ENCODE measurements at places on chromosomes 2 and 18. TPM values are rescaled to one million over a fixed set of nuclear protein-coding genes. Genes with fewer than 3 reads are reported as not detected.

DNA sequence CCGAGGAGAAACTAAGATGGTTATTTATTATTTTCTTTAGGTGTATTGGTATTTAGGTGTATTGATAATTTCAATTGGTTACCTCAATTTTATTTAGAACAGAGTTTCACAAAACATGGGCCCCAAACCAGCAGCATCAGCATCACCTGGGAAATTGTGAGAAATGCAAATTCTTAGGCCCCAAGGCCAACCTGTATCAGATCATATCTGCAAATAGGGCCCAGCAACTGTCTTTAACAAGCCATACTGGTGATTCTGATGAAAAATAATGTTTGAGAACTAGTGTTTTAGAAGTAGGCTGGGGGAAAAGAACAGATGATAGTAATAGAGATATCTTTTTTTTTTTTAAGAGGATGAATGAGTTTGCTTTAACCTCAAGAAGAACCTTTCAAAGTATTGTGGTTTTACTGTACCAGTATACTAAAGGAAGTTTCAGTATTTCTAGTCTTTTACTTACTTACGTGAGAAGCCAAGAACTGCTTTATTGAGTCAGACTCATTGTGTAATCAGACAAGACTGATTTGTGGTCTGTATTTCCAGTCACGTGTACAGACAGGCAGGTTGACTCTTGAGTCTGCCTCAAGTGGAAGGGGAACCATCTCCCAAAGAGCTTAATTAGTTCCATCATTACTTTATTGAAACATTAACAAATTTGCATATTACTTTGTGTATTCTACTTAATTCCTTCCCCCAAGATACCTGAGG, 60.4 kb upstream of the GAREM1 start:
- no peak for DNase-seq

DNA sequence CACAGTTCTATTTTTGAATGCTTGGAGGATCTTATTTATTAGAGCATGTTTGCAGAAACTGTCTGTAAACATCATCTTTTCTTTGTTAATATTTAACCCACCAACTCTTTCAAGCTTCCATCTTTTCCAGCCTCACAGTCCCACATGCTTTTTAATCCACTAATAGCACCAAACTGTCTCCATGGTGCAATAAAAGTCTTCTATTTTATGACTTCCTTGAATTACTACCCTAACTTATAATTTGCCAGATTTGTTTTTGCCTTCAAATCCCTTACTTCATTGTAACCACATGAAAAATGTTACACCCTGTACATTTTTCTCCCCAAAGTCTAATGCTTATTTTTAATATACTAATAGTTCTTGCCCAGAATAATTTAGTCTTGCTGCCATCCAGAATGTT, 792.6 kb downstream of the PLCL1 start:
- no peak for DNase-seq

DNA sequence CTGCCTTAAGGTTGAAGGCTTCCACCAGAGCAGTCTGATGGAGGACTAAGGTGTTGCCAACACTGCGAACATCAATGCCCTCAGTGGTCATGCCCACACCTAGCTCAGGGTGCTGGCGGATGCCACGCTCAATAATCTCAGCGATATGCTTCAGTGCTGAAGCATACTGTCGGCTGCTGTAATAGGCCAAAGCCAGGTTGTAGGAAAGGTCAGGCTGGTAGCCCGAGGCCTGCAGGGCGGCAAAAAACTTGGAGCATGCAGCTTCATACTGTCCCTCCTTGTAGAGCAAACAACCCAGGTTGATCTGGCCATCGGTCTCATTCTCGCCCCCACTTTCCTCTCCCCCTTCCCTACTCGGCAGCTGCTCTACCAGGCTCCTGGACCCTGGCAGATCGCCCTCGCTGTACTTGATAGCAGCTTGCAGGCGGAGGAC, 159.4 kb downstream of the AGPS start:
- no peak for DNase-seq

GRCh38 chr2:172445851-172446250, 18.5 kb downstream of the ITGA6 start:
- DNase-seq = no peak

DNA sequence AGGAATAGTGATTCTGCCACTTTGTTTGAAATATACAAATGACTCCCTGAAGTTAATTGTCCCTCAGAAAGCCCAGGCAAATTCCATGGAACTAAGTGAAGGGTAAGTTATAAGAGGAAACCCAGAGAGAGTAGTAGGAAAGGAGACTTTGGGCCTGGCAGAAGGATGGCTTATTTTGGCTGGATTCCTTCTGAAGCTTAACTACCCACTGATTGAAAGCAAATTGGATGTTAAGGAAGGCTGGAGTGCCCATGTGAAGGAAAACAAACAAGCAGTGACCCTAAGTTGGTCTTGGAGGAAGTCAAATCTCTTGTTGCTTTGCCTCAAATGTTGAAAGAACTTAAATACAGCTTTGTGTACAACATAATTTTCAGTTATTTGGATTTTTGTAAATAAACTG, 1106.4 kb upstream of the ZEB2 start:
- DNase-seq = no peak

GRCh38 chr2:19538411-19538963, 180.1 kb upstream of the OSR1 start:
- no peak for DNase-seq

- DNase-seq = no peak
Observed at GRCh38 chr2:100812116-100812515, 7.8 kb upstream of the NPAS2 start.

- no peak for DNase-seq
Observed at GRCh38 chr2:204681412-204681811, 136.1 kb downstream of the PARD3B start.

DNA sequence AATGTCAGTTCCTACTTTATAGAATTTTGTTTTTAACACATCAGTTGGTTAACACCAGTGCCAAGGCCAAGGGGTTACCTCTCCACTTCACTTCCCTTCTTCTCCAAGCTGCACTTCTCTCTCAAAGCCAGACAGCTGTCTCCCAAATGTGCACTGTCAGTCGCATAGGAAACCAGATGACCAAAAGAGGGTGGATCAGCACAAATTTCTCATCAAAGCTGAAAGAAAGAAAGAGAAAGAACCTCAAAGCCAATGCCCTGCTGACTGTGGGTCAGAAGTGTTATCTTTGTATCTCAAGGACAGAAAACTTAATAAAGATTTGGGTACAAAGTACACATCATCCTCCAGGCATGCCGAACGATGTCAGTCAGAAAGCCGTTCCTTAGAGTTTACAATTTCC, 32.2 kb downstream of the SPATS2L start:
- DNase-seq = no peak

DNA sequence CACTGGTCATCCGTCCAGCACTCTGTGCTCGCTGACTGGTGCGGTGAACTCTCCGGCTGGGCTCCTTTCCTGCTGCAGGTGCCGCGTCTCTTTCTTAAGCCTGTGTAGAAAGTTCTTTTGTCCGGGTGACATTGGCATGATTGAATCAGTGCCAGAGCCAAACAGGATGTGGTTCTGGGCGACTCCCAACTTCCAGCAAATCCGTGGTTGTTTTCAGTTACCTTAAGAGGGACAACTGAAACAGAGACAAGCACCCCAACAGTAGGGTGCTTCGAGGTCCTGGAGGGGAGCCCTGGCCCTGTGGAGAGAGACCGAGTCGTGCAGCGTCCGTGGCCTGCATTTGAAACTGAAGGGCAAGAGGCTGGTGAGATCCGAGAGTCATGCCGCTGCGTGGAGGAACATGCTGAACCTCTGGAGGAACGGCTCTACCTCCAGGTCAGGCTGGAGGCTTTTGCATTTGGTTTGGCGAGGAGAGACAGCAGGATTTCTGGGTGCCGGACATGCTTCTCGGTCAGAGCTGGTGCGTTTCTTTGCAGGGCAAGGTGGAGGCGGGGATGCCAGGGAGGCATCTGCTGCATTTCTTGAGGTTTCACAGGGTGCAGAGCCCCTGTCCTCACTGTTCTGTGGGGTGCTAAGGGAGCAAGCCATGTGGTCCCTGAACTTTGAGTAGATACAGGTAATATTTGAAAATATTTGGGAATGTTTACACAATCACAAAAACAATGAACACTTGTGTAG, 26.8 kb downstream of the SH3BP4 start:
- DNase-seq = no peak

Gene EVA1A
- total RNA-seq = 12.9 TPM

DNA sequence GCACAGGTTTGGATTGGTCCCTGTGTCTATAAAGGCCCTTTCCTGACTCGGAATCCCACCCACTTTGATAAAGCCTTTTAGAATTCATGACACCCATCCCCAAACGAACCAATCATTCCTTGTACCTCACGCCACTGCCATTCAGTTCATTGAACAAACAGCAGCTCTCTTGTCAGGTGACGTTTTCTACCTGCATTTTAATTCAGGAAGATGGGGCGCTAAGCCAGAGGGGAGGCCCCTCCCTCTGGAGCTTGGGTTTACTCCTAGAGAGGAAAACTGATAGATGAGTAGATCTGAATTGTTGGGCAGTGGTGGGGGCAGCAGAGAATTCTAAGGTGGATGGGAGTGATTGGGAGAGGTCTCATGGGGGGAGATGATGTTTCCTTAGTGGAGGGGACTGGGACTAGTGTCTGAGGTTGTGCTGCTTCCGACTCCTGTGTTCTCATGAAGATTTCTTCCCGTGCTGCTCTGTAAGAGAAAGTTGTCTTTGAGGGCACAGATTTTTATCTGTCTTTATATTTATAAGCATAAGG, 9.6 kb downstream of the RRM2 start:
- peak; percentile 6 for DNase-seq

Measured in spleen (tissue), 13 donors.